ENCODE measurements at places on chromosomes 16 and 17.

GRCh38 chr17:81333616-81334368 lies 38.7 kb upstream of the SLC38A10 start:
- H3K27ac ChIP-seq: no peak overlapping the region
- H3K36me3 ChIP-seq: no peaks in the 10 kb centered on the region
- DNase-seq: no peak
- peaks cover 23% of the 10 kb centered on the region for H3K27me3 ChIP-seq

DNA sequence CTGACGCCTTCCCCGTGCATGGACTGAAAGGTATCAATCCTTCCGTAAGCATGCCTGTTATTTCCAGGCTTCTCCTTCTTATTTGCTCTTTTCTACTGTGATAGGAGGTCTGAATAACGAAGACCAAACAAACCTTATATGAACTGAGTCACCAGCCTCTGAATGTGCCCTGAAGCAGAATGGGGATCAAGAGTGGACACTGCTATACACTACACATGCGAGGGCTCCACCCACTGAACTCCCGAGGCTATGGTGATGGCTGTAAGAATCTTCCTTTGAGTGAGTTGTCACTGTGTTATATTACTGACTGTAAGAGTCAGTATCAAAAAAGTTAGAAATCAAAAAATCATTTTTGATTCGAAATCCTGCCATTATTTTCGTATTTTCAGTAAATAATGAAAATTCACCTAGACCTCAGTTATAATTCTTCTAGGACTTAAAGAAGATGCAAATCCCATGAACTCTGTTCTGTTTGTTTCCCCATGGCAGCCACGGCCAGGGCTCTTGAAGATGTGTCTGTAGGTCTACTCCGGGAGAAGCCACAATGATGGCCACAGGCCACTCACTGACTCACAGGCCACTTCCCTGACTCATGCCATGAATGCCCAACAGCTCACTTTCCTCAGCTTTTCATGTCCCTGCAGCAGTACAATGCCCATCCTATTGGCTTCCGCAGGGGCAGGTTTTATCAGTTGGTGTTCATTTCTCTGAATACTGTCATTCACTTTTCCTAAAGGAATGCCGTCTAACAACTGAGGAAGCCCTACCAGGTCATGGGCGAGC lies 54.7 kb downstream of the ZZEF1 start:
- H3K4me3 ChIP-seq: no peak overlapping the region
- H3K27ac ChIP-seq: no peak overlapping the region
- H3K27me3 ChIP-seq: no peaks in the 10 kb centered on the region
- H3K4me1 ChIP-seq: peaks cover 9% of the 10 kb centered on the region
- peaks cover 81% of the 10 kb centered on the region for H3K36me3 ChIP-seq
- no peak for DNase-seq

DNA sequence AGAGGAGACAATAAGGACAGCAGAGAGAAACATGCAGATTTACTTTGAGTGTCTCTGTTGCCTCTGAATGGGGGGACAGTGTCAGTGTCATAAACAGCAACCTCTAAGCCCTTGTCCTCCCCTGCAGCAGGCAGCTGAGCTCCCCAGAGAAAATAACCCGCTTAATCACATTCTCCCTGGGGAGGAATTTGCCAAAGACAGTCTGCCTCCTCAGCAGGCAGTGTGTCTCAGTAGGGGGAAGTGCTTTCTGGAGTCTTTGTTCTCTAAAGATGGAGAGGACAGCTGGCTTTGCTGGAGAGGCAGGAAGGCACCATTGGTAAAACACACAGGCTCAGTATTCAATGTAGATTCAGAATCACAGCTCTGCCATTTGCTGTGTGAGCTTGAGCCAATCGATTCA lies 16.1 kb downstream of the TEKT5 start:
- no peak for DNase-seq
- peaks cover 2% of the 10 kb centered on the region for H3K4me1 ChIP-seq
- H3K36me3 ChIP-seq: no peaks in the 10 kb centered on the region
- no peaks in the 10 kb centered on the region for H3K27me3 ChIP-seq
- H3K27ac ChIP-seq: no peak overlapping the region
- no peak overlapping the region for H3K4me3 ChIP-seq

DNA sequence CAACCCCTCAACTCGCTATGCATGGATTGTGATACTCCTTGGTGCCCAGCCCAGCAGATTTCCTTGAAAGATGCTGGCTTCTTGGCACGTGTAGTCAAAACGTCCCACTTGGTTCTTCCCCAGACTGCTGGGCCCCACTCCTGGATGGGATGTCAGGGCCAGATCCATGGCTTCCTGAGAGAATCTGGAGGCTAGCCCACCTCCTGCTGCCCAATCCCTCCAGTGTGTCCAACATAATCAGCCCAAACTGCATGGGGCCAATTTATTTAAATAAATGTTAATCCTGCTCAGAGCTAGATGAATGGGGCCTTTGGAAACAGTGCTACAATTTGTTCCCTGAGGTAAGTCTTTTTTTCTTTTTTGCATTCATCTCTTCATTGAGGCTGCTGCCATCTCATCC lies 49.4 kb downstream of the WSB1 start:
- peaks cover 41% of the 10 kb centered on the region for H3K4me1 ChIP-seq
- no peak for DNase-seq
- no peaks in the 10 kb centered on the region for H3K36me3 ChIP-seq
- no peak overlapping the region for H3K4me3 ChIP-seq

- H3K36me3 ChIP-seq: no peaks in the 10 kb centered on the region
- no peak overlapping the region for H3K27ac ChIP-seq
- H3K27me3 ChIP-seq: peaks cover 2% of the 10 kb centered on the region
- DNase-seq: no peak
Observed at GRCh38 chr16:80369138-80369958, 171.4 kb upstream of the DYNLRB2 start.

GRCh38 chr16:24689128-24689527 lies 40.3 kb upstream of the TNRC6A start:
- no peaks in the 10 kb centered on the region for H3K4me1 ChIP-seq
- H3K4me3 ChIP-seq: no peak overlapping the region
- H3K27ac ChIP-seq: no peak overlapping the region
- DNase-seq: no peak
- H3K36me3 ChIP-seq: no peaks in the 10 kb centered on the region
- peaks cover 5% of the 10 kb centered on the region for H3K27me3 ChIP-seq

DNA sequence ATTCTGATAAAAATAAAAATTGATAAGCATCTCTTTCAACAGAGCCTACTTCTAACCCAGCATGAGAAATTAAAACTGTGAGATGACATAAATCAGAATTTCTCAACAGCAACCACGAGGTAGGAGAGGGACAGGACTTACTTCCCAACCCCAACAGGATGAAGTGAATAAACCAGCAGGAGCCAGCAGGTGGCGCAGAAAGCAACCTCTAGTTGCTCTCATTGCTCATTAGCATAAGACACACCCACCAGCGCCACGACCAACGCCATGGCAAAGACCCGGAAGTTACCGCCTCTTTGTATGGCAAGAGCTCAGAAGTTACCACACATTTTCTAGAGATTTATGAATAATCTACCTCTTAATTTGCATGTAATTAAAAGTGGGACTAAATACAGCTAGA lies 189.4 kb upstream of the CDH8 start:
- no peaks in the 10 kb centered on the region for H3K27me3 ChIP-seq
- H3K36me3 ChIP-seq: no peaks in the 10 kb centered on the region
- no peak overlapping the region for H3K27ac ChIP-seq
- no peaks in the 10 kb centered on the region for H3K4me1 ChIP-seq

DNA sequence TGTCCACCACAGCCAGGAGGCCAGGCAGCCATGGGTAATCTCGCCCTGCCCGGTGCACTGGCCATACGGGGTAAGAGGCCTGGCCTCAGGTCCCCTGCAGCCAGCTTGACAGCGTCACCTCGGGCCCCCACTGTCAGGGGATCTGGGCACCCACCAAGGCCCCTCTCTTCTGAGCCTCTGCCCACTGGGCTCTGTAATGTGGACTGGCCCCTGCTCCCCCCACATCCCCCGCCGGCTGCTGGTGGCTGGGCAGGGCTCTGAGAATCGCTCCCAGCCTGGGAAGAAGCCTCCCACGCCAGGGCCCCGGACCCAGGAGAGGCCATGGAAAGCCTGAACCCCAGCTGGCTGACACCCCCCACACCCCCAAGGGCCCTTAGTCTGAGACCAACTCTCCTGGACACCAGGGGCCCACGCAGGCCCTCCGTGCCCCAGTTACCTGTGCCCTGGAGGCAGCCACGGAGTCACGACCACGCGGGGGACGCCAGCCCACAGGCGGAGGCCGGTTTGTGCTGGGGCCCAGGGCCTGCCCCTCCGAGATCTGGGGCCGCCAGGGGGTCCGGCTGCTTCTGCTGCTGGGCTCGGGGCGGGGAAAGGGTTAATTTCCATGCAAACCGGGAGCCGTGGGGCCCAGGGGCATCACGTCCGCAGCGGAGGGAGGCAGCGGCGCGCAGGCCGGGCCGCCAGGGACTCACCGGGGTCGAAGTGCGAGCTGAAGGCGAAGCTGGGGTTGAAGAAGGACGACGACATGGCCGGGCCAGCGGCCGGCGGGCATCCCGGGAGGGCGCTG lies at the start of gene PVALEF:
Gene PVALEF (plus strand): TSS at position 262 of the 787 bp plus-strand sequence. CDS start 15,720 bp downstream, outside the sequence.
- H3K4me3 ChIP-seq: no peak within 1 kb of the TSS
- peaks cover 23% of the 10 kb centered on the region for H3K27me3 ChIP-seq
- peaks cover 3% of the 10 kb centered on the region for H3K4me1 ChIP-seq
- H3K27ac ChIP-seq: no peak within 1 kb of the TSS

All from activated B cell treated with CpG ODN at 0.5 μM for 24 hours (primary cell).